NCI-H2107 (cell line): ENCODE measurements at places on chromosomes 4 and X.

DNA sequence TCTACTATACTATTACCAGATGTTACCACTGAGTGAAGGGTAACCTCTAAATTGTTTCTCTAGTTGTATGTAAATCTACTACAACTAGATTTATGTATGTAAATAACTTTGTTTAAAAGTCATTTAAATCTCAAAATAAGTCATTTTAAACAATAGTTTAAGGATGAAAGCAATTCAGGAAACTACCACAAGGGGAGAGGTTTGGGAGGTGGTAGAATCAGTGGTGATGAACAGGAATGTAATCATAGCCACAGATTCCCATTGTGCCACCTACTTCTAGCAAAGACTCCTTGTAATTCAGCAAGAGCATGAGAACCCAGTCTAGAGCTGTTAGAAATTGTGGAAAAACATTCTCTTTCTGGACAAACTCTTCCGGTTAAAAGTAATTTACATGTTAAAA is 234.6 kb downstream of the SLC7A11 start:
- no peak for DNase-seq

DNA sequence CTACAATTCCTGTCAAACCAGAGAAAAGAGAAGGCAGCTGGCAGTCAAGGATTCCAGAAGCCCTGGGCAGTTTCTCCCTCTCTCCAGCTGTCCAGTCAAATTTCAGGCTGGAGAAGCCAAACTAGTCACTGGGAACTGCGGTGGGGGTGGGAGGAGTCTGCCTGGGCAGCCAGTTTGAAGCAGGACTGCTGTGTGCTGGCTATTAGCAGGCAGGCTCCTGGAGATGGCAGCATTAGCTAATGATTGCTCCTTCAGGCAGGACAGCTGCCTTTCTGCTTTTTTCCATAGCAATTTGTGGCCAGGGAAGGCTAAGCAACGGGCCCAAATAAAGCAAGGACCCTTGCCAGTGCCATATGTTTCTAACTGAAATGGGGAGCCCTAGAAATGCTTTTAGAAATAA is 44.7 kb upstream of the FGF13 start:
- no peak for DNase-seq

DNA sequence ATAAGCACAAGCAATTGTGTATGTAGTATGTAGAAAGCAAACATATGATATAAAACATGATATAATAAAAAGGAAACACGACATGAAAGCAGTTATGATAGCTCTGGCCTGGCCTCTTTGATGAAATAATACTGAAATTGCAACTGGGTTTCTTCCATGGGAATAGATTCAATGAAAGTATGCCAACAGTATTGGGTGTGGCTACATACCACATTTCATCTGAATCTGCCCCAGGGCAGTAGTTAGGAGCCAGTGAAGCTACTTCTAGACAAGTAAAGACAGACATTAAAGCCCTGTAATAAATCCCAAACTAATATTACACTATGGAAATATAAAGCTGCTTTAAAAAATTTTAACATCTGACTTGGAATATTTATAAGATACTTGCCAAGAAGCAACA is 207.3 kb downstream of the FBXW7 start:
- no peak for DNase-seq

DNA sequence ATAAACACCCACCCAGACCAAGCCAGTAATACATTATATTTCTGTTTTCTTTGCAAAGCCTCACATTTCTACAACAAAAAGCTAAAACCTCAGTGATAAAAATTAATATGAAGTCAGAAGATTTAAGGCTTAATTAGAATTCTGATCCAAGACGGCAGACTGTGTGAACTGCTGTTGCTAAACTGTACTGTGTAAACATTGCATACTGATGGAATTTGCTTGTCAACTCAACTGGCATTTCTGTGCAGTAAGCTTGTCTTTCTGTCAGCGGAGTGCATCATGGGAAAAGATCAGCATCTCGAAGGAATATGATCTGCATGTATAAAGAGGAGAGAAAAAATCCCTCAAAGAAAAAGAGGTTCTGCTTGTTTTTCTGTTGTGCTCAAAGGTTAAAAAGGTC is 69.4 kb upstream of the SPANXB1 start:
- DNase-seq, result no peak

DNA sequence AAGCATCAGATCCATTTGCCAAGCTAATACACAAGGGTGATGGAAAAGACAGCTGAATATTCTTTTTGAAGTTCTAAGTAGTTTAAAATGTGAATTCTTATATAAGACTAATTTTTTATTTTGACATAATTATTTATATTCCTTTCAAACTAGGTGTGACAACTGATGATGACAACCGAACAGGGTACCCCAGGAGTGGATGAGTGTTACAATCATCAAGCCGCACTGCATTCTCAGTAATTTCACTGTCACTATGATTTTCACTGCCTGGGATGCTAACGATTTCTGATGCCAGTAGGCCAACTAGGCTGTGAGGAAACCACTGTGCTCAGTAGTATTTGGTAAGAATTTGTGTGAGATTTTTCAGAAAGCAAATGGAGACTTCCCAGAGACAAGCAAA is 317.5 kb downstream of the ARAP2 start:
- no peak for DNase-seq

- DNase-seq, result no peak
Measured at GRCh38 chrX:134685668-134686067, 27.4 kb upstream of the PLAC1 start.
